ENCODE measurements at places on chromosomes 11 and 22.

- no peak for DNase-seq
Measured at GRCh38 chr11:75831915-75832502, 17.0 kb downstream of the UVRAG start.

DNA sequence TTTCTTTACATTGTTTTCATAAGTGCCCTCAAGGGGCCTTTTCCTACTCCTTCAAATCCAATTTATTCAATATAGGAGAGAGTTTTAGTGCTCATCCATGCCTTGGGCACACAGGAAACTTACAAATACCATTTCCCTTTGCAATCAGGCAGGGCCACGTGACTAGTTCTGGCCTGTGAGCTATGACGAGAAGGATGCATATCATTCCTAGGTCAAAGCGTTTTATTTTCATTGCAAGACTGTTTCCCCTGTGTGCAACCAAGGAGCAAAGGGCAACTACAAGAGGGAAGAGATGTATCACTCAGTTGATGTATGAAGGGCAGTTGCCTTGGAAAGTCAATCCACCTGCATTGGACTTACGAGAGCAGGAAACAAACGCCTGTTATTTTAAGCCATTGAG lies 1.9 kb upstream of the TRAF6 start:
- no peak for DNase-seq

GRCh38 chr11:3375552-3375951 lies 3.4 kb downstream of the ZNF195 start:
- DNase-seq = no peak

DNA sequence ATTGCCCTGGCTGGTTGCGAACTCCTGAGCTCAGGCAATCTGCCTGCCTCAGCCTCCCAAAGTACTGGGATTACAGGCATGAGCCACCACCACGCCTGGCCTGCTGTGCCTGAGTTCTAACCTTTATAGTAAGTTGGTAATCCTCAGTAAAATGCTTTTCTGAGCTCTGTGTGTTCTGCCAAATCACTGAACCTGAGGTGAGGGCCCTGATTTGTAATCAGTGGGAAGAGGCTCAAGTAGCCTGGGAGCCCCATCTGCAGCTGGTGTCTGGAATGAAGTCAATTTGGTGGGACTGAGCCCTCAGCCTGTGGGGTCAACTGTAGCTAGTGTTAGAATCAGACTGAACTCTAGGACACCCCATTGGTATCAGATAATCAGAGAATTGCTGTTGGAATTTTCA lies 72.6 kb upstream of the PARVG start:
- no peak for DNase-seq

DNA sequence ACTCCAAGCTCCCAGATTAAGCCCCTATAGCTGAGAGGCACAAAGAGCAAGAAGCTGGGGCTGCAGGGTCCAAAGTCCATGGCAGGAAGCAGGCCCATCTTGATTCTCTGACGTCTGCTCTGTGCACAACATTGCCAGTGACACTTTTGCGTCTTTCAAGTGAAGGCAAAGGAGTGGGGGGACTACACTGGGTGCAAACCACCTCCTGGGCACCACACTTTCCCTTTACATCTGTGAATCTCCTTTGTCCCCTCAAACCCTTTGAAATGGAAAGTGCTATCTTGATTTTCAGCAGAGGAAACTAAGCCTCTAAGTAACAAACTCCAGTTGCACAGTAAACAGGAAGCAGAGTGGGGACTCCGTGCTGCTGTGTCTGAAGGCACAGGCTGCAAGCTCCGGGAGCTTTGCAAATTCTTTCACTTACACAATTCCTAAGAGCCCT lies 428.0 kb downstream of the LARGE1 start:
- no peak for DNase-seq

GRCh38 chr11:74842967-74843366 lies 94.3 kb downstream of the RNF169 start:
- no peak for DNase-seq

DNA sequence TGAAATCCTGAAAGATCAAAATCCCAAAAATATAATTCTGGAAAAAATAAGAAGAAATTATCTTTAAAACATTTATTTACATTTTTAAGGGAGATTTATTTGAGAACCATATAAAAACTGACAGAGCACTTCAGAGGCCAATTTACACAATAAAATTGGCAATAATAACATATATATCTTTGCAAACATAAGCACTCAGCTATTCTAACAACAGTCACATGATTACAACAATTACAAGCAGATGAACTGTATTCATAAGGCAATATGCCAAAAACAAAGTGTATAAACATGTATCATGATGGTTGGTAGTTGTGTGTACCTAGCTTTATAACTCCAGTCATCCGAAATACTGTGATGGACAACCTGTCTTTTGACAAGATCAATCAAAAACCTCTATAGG lies 17.7 kb upstream of the RASSF10 start:
- DNase-seq = no peak

DNA sequence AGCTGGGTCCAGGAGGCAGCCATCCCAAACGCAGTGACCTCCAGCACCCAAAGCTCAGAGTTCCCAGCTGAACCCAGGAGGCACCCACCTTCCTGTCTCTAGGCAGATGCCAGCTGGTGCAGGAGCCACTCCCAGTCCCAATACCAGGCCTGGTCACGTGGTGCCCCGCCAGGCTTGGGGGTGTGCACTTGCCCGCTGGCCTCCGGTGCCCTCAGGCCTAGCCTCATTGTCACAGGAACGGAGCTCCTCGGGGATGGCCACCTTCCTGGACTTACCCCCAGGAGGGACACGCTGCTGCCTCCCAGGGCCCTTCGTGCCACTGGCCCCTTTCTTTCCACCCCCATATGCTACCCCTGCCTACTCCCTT lies 4.6 kb downstream of the BID start:
- DNase-seq = no peak

DNA sequence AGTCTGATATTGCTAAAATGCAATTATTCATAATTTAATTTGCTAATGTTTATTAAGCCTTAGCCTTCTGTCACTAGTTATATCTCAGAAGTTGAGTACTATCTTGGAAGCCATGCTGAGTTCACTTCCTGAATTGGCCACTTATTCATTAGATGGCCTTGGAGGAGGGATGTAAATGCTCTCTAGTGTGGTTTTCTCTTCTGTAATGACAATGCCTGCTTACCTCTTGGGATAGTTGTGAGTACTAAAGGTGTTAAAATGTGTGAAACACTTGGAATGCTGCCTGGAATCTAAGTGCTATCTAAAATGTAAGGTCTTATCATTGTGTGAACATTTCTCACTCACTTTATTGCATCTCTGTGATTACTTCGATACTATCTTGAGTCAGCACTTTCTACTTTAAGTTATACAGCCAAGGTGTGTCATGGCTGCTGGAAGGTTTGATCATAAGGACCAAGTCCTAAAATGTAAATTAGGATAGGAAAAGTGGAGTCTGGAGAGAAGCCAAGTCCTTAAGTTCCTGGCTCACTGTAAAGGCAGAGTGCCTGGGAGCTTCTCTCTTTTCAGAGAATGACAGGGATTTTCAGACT lies 12.4 kb downstream of the GLYATL2 start:
- DNase-seq = no peak

- no peak for DNase-seq
Measured at GRCh38 chr22:31241200-31241599, 29.1 kb downstream of the LIMK2 start.

DNA sequence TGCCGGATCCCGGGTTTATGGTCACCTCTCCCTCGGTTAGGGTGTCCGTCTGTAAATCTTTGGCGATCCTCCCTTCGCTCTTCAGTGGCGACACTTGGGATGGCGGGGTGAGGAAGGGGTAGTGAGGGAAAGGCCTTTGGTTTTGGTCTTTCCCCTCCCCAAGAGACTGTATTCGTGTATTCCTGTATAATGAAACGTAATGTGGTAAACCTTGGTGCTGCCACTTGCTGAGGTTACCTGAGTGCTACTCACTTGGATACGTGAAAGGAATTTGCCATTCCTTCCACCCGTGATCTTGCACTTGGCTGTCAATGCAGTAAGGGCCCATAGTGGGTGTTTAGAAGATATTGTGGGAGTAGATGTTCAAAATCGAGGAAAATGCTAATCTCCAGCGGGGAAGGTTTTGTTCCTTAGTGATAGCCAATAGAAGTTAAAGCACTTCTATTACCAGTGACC lies 578 bp upstream of the NUP160 start:
- no peak for DNase-seq

GRCh38 chr11:108125096-108125495 lies 3.7 kb downstream of the ACAT1 start:
- no peak for DNase-seq

DNA sequence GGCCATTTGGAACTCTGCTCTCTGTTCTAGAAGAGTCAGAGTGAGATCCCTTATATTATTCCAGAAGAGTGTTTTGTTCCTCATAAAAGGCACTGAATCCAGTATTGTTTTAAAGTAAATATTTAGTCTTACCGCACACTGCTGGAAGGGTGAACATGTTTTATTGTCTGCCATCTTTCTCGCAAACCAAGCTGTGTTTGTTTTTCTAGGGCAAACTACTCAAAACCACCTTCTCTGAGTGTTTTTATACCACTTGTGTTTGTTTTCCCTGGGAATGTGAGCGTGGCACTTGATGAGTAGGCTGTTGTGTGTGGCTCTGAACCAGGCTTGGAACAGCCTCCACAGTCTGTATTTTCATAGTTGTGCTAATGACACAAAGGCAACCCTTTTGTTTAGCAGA lies 89.8 kb downstream of the DBX1 start:
- no peak for DNase-seq

- no peak for DNase-seq
Measured at GRCh38 chr11:102685338-102685737, 20.2 kb downstream of the MMP27 start.

DNA sequence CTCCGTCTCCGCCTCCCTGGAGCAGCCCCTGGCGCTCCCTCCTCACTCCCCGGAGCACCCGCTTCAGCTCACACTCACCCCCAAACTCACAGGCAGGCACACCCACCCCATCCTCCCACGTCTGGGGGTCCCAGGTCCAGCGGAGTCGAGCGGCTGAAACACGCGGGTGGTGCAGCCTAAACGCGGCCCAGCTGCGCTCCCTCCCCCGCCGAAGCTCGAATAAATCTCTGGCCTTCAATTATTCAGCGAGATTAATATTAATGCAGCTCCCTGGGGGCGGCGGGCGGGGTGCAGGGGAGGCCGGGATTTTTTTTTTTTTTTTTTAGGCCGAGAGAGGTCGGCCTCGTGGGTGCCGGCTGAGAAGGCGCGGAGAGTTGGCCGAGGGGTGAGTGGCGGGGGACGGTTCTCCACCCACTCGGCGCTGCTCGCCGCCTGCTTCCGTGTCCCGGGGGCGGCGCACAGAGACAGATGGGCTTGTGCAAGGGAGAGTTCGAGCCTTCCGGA lies 524 bp upstream of the SLC1A2 start:
- no peak for DNase-seq

GRCh38 chr11:12680246-12680939 lies 6.2 kb downstream of the TEAD1 start:
- no peak for DNase-seq

- DNase-seq = no peak
Measured at GRCh38 chr11:69911310-69912160, 92.3 kb upstream of the FGF3 start.

- DNase-seq = peak; percentile 58
Measured at GRCh38 chr11:121464352-121464946, 11.7 kb upstream of the SORL1-AS1 start.

GRCh38 chr11:85803303-85803702 lies 7.6 kb downstream of the SYTL2 start:
- no peak for DNase-seq

DNA sequence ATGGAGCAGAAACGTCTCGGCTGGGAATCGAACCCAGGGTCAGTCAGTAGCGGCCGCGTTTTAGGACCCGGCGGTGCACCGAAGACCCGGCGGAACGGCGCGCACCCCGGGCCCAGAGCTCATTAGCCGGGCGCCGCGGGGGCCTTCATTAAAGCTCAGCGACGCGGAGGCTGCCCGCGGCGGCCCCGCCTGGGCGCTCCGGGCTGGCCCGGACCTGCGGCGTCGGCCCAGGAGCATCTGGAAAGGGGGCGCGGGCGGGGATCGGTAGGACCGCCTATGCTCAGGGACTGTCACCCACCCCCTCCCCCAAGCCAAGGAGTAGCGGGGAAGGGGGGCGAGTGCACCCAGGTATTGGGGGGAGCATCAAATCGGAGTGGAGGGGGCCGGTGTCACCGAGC lies 52.2 kb downstream of the CYTH4 start:
- DNase-seq = no peak

DNA sequence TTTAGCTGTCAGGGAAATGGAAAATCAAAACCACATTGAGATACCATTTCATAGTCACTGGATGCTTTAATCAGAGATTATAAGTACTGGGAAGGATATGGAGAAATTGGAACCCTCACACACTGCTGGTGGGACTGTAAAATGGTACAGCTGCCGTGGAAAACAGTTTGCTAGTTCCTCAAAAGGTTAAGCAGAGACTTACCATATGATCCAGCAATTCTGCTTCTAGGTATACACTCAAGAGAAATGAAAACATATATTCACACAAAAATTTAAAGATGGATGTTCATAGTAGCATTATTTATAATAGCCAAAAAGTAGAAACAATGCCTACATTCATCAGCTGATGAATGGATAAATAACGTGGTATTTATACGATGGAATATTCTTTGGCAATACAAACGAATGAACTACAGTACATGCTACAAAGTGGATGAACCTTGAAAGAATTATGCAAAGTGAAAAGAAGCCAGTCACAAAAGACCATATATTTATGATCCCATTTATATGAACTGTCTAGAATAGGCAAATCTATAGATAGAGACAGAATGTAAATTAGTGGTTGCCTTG lies 23.0 kb downstream of the RNF121 start:
- no peak for DNase-seq

GRCh38 chr11:34996958-34997357 lies 80.5 kb downstream of the PDHX start:
- no peak for DNase-seq

DNA sequence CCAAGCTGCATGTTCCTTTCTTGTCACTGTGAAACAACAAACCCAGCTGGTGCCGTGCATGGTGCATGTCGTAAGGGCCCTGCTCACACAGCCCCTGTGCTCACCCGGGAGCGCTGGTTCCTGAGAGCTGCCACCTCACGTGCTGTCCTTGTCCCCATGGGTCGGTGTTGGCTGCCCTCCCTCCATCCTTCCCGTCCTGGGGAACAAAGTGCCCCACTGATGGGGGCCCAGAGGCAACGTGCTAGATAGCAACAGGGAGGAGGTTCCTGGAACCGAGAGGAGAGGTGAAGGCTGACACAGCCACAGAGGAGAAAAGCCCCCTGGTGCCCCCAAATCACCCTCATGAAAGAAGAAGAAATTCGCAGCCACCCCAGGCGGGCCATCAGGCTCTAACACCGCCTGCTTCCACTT lies 56.6 kb upstream of the SLC22A12 start:
- DNase-seq = no peak

DNA sequence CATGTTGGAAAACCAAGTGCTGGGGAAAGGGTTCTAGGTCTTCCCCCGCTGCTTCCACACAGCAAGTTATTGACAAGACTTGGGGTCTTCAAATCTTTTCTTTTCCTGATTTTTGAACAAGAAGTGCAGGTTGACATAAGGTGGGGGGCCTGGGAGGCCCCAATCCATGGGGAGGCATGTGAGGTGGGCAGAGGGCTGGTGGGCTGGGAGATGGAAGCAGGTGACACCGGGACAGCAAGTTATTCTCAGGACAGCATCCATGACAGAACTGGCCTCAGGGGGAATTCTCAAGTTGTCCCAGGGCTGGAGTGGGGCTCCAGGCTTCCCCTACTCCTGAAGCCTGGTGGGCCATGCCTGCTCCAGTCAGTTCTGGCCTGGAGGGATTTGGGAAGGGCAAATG lies 5.5 kb downstream of the FGF19 start:
- no peak for DNase-seq

- DNase-seq = no peak
Measured at GRCh38 chr22:36369922-36370791, 17.6 kb downstream of the MYH9 start.

Measured in activated CD4-positive, CD25-positive, alpha-beta regulatory T cell (primary cell).